GM12891 (cell line): ENCODE measurements at places on chromosomes 12 and 14.

- no peak for DNase-seq
These were observed 292.3 kb downstream of the DAD1 start for GRCh38 chr14:22296722-22297121.

DNA sequence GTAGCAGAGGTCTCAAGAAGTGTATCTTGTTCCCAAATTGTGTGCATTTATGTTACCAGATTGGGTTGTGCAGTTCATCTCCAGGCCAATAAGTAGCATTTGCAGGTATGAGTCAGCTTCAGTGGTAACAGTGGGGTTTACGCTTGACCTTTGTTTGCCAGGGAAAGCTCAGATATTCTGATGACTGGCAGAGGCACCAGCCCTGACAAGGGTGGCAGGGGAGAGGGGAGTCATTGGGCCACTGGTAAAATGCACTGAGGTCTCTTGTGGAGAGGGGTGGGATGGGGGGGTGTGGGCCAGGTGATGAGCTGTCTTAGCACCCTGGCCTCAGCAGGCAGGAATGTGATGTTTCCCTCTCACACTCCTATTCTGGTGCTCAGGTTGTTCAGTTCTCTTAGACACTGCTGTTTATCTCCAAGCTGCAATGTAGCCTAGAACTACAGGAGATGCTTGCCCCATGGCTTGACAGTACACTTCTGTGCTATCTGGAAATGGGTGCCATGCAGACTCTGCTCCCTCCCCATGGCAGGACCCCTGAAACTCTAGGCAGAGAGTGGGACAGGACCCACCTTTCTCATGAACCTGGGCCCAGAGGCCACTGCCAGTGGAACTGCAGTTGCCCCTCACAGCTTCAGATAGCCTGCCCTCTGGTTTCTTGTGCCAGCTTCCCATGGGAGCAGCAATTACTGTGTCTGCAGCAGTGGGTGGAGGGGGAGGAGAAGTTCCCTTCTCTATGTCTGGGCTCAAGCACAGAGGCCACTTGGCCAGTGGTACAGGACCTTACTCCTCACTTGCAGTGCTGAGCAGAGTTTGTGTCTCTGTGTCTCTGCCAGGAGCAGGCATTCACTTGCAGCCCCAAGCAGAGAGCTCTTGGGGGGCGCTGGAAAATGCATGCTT is 31.9 kb downstream of the USP15 start:
- no peak for DNase-seq

DNA sequence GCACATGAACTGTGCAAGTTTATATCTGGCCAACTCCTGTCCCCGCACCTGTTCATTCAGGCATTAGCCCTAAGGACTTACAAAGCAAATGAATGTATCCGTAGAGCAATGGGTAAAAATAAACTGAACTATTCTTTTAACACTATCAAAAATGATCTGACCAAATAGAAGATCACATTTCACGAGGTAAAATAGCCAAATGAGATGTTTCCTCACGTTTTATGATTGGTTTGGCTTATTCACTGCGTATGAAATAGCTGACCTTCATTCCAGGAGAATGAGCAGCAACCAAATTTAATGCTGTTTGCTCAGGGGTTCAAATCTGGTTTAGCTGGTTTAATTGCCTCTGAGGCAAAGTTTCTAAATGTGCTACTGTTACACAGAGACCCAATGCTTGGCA is 216.0 kb upstream of the EEA1 start:
- no peak for DNase-seq

- DNase-seq, result no peak
These were observed 12.4 kb downstream of the MTERF2 start for GRCh38 chr12:106974511-106974910.

- DNase-seq, result no peak
These were observed 222.5 kb downstream of the TMEM117 start for GRCh38 chr12:44058366-44058765.

- DNase-seq, result no peak
These were observed 148.2 kb downstream of the SLC41A2 start for GRCh38 chr12:104809706-104810385.

- no peak for DNase-seq
These were observed 70.6 kb downstream of the KCNK10 start for GRCh38 chr14:88252498-88252897.

- DNase-seq, result no peak
These were observed 341 bp downstream of the ZNF10 start for GRCh38 chr12:133130808-133131128.

DNA sequence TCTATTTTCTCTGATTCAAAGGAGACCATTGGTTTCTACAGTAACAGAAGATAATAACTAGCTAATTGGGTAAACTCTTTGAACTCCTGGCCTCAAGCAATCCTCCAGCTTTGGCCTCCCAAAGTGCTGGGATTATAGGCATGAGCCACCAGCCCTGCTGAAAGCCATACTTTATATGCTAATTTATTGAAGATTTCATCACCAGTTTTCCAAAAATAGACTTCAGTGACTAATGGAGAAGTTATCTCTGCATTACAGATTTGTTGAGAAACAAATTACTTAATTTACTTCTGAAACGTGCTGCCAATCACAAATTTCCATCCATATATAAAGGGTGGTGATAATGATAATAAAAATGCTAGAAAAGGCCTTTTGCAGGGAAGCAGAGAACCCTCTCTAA is 1758.1 kb upstream of the SEL1L start:
- no peak for DNase-seq

- DNase-seq, result peak; percentile 29
These were observed 279.3 kb upstream of the DDHD1 start for GRCh38 chr14:53432378-53432802.

DNA sequence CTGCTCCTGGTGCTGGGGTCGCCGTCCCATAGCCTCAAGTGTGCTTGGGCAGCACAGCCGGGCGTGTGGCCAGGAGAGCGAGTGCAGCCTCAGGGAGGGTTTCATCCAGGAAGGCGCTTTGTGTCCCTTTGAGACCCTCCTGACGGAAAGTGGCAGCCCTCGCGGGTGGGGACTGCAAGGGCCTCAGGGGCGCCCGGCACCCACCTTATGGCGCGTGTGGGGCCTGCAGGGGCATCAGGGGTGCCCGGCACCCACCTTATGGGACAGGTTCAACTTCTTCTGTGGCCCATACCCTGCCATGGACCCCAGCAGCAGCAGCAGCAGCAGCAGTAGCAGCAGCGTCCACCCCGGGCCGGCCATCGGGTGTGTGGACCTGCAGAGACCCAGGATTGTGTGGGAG is 4.5 kb downstream of the LRCOL1 start:
- DNase-seq, result no peak

DNA sequence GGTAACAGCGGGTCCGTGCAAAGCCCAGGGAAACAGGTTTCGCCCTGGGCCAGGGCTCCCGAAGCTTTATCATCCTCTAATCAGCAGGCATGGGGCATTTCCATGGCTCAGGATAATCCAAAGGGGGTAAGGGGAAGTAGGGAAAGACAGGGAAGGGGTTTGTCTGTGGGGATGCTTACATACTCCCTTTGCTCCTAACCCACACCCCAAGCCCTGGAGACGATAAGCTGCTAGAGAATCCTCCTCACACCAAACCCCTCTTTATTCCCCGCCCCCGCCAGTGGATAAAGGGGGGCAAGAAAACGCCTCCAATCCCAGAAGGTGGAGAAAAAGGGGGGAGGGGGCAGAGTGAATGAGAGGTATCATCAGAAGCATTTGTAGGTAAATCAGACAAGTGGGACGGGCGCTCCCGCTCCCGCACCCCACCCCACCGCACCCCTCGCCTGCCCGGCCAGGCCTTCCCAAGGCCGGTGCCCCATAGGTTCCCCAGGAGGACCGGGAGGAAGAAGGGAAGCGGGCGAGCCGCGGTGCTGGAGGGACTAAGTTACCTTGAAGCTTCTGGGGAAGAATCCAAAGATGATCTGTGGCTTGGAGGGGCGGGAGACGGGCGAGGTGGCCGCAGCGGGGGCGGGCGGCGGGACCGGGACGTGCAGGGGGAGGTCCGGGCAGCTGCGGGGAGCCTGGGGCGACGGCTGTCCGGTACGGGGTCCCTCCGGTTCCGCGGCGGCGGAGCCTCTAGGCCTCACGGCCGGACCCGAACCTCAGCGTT is 762 bp downstream of the PPP2R5E start:
- no peak for DNase-seq

- DNase-seq, result no peak
These were observed 368.7 kb upstream of the GARIN6 start for GRCh38 chr12:99278899-99279298.

DNA sequence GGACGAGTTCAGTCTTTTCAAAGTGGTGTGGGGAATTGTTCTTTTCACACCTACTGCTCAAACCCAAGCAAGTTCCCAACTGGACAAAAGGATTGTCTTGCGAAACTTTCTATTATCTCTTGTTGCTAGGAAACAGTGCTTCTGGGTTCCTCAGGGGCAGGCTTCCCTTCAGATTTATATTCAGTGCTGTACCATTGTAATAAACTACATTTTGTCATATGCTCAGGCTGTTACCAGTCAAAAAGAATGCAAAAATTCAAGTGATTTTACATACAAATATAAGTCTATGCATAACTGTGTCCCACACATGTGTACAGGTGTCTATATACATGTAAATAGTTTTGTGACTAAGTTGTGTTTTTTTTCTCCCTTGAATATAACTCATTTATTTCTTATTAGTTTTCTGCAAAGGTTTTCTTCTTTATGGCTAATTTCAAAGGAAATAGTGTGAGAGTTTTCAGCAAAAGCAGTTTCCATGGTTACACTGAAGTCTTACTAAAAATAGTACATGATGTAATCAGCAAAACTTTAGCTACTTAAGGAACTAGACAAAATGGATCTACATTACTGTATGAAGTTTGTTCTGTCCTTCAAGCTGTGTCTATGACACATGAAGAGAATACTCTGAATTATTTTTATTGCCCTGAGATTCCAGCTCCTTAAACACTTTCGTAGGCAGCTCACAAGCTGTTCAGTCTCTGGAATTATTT is 430.2 kb upstream of the TMPO start:
- no peak for DNase-seq

DNA sequence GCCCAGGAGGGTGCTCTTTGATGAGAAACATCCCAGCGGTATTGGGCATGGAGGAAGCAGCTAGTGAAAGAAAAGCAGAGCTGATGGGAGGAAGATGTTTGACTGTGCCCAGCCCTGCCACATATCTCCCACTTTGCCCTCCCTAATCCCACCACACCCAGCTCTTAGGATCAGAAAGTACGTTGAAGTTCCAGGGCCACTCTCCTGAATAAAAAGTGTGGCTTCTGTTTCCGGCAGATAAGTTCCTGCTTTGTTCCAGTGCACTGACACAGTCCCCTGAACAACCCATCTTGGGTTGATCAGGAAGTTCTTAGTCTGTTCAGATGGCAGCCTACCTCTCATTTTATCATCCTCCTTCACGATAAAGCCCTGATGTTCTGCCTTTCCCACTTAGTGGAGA is 16.5 kb downstream of the TPCN1 start:
- no peak for DNase-seq

DNA sequence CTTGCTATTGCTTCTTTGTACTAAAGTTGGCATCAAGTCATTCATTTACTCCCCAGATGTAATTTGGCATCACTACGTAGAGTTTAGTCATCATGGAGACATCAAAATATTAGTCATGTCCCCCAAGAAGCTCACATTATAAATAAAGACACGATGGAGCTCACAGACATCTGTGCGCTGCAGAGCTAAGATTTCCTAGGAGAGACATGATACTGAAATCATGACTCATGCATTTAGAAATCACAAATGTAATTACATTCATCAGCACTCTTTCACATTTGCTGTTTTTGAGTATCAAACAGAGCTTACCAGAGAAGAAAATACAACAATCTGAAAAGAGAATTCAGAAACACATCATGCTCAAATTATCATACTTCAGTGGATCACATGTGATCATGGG is 169.8 kb downstream of the LRIG3 start:
- no peak for DNase-seq

GRCh38 chr12:59708484-59708883 is 112.7 kb downstream of the SLC16A7 start:
- no peak for DNase-seq

DNA sequence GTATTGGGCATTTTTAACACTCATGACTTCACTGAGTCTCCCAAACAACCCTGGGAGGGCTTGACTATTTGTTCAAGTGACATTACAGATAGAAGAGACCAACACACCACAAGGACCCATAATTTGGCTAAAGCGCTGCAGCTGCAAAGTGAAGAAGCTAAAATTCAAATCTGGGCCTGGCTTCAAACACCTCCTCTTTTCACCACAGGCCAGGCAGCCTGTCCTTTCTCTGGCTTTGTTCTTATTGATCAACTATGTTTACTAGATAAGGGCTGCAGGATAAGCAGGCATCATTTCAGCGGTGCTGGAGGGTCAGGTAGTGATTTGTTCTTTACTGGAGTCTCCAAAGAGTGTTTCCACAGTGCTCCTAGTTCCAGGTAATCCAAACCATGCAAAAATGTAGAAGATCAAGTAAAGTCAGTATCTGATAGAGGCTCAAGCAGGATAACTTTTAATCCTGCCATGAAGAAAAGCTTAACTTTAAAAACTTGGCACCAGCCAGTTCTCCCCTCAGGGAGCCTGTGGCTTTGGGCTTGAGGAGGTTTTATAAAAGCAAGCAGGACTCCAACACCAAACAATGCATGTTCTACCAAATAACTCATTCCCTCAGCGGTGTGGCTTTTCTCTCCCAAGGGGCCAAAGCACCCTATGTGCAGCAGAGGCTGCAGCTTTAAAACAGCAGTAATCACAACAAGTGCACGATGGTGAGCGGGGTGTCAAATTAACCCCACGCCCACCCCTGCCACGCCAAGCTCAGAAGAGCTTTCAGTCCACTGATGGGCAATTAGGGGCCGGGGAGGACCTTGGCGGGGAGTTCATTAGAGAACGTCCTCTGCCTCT is 16.8 kb downstream of the CLMN start:
- DNase-seq, result no peak

DNA sequence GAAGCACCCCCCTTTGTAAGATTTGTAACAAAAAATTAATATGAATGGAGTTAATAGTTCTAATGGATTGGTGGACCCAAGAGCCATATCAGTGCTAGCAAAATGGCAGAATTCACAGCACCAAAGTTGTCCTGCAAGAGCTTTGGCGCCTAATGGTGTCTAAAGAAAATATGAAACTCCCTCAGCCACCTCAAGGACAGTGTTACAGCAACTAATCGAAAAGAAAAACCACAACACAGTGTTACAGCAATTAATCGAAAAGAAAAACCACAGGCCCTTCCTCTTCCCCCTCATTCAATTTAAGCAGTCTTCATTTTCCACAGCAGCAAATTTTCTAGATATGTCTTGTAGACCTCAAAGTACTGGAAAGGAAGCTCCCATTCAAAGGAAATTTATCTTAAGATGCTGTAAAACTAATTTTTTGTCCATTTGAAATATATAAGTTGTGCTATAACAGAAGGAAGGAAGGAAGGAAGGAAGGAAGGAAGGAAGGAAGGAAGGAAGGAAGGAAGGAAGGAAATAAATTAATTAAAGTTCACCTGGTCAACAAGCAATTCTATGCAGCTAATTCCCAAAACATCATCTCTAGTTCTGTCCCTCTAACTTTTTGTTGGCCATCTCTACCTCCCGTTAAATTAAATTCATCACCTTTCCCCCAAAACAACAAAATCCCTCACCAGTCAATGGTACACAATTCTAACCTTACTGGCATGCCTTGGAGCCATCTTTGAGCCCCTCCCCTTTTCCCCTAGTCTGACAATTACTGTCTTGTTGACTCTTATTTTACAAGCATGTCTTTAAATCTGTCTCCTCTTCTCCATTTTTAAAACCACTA is 17.4 kb downstream of the LRP6 start:
- DNase-seq, result no peak

GRCh38 chr14:76777721-76778120 is 16.5 kb downstream of the VASH1 start:
- DNase-seq, result no peak

GRCh38 chr14:31961896-31962295 is 115.2 kb upstream of the ARHGAP5 start:
- DNase-seq, result no peak
